ENCODE measurements at places on chromosomes 6 and 20. TPM values are rescaled to one million over a fixed set of nuclear protein-coding genes. Genes with fewer than 3 reads are reported as not detected.

The AHI1 gene
- total RNA-seq, result 21.5 TPM

The DACT2 gene
- total RNA-seq, result 0.15 TPM

The SLC24A3 gene
- total RNA-seq, result not detected

The GSTA1 gene
- not detected for total RNA-seq

The BACH2 gene
- total RNA-seq, result 30.3 TPM

The RCAN2 gene
- 3.1 TPM for total RNA-seq

The TGM3 gene
- total RNA-seq, result not detected

The TXLNB gene
- 0.90 TPM for total RNA-seq

DNA sequence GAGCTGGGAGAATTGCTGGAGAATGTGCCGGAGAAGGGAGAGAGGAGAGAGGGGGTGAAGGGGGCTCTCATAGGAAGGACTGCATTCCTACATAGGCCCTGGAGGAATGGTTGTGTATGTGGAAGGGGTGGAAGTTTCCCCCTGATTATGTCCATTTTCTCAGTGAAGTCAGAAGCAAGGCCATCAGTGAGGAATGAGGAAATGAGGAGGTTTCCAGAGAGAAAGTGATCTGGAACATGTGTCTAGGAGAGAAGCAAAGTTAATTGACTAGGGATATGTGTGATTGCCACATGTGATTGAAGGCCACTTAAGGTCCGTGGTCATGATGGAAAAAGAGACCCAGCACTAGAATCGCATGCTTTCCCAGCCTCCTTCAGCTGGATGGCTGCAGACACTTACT, 42.3 kb downstream of the TBPL1 start:
- no peaks in the 10 kb centered on the region for H3K4me1 ChIP-seq
- H3K27ac ChIP-seq, result no peak overlapping the region
- no peaks in the 10 kb centered on the region for H3K36me3 ChIP-seq
- H3K27me3 ChIP-seq, result peaks cover 2% of the 10 kb centered on the region
- DNase-seq, result no peak

DNA sequence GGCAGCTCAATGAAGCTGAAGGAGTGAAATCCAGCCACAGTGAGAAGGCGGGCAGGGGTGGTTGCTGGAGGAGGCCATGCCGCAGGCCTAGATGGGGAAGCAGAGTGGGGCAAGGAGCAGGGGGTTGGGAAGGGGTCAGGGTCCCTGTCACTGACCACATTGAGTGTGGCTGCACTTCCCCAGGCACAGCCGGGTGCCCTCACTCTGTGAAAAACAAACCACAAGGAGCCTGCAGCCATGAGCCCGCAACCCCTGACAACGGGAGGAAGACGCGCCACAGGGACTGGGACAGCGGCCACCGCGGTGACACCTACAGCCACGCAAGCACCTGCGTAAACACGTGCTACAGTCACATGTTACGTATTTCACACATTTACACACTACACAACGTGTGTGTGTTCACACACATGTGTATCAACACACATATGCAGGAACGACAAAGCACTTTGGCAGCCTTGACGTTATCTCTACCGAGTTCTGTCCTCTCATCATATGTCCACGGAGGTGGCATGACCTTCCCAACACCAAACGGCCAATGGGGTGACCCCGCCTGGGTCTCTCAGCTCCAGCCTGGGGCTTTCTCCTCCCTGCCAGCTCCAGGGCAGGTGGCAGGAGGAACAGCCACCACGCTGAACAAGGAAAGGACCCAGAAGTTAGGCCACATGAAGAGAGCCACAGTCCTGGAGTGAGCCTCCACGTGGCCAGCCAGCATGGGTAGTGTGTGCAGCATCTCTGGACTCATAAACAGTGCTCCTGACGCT, 137.6 kb upstream of the RPS6KA2 start:
- H3K4me3 ChIP-seq, result no peak overlapping the region

GRCh38 chr6:159828074-159828473, 28.0 kb downstream of the PNLDC1 start:
- H3K36me3 ChIP-seq, result no peaks in the 10 kb centered on the region
- DNase-seq, result no peak
- H3K4me3 ChIP-seq, result no peak overlapping the region
- peaks cover 2% of the 10 kb centered on the region for H3K4me1 ChIP-seq
- H3K27ac ChIP-seq, result no peak overlapping the region

- no peaks in the 10 kb centered on the region for H3K36me3 ChIP-seq
- H3K4me1 ChIP-seq, result no peaks in the 10 kb centered on the region
- no peak overlapping the region for H3K27ac ChIP-seq
- no peak for DNase-seq
- no peak overlapping the region for H3K4me3 ChIP-seq
Observed at GRCh38 chr6:167974640-167975344, 22.7 kb upstream of the KIF25 start.

DNA sequence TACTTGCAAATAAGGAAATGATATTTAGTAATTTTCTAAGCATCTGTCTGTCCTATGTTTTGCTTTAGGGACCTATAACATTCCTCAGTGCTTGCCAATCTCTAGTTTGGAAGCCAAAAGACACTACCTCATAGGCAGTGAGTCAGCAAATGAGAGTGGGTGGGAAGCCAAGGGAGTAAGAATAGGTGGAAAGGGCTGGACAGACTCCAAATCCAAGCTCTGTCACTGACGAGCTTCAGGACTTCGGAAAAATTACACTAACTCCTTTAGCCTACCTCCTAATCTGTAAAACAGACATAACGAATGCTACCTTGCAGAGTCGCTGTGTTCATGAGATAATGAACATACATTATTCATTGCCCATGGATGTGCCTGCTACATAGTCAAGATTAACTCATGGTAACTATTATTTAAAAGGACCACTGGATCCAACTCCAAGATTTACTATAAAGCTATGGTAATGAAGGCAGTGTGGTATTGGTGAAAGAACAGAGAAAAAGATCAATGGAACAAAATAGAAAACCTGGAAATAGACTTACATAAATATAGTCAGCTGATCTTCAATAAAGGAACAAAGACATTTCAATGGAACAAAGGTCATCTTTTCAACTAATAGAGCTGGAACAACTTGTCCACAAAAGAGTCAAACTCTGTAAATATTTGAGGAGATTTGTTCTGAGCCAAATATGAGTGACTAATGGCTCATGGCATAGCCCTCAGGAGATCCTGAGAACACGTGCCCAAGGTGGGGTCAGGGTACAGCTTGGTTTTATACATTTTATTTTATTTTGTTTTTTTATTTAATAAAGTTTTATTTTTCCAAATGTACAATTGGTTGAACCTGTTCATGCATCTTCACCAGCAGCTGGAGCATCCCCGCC, 64.1 kb downstream of the FAM50B start:
- H3K27me3 ChIP-seq, result peaks cover 35% of the 10 kb centered on the region
- no peak for DNase-seq
- no peak overlapping the region for H3K27ac ChIP-seq
- peaks cover 32% of the 10 kb centered on the region for H3K4me1 ChIP-seq
- no peaks in the 10 kb centered on the region for H3K36me3 ChIP-seq

GRCh38 chr6:44386929-44387345, 569 bp upstream of the CDC5L start:
- peaks cover 32% of the 10 kb centered on the region for H3K36me3 ChIP-seq
- peak overlapping the region; percentile 97 for H3K27ac ChIP-seq
- peak overlapping the region; percentile 99 for H3K4me3 ChIP-seq
- H3K27me3 ChIP-seq, result peaks cover 7% of the 10 kb centered on the region
- DNase-seq, result no peak

DNA sequence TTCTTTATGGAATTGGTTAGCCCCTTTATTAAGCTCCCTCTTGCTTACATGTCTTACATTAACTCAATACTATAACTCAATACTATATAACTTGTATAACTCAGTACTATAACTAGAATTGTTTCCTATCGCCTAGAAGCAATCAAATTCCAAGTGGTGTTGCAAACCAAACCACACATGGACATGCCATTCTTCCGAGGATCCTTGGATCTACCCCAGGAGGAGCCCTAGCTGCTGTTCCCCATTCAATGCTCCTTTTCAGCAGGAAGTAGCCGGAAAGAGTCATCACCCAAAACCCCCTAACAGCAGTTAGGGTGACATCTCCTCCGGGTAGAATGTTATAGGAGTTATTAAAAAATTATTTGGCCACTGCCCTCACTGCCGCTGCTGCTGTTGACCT, 40.5 kb downstream of the PLN start:
- H3K4me1 ChIP-seq, result no peaks in the 10 kb centered on the region
- no peak for DNase-seq
- no peak overlapping the region for H3K4me3 ChIP-seq
- H3K27me3 ChIP-seq, result no peaks in the 10 kb centered on the region
- H3K36me3 ChIP-seq, result peaks cover 13% of the 10 kb centered on the region
- no peak overlapping the region for H3K27ac ChIP-seq

GRCh38 chr20:37823296-37823980, 79.5 kb upstream of the VSTM2L start:
- no peak for DNase-seq
- no peak overlapping the region for H3K27ac ChIP-seq
- no peaks in the 10 kb centered on the region for H3K4me1 ChIP-seq
- H3K36me3 ChIP-seq, result peaks cover 4% of the 10 kb centered on the region
- H3K27me3 ChIP-seq, result no peaks in the 10 kb centered on the region

- no peak overlapping the region for H3K27ac ChIP-seq
- H3K4me3 ChIP-seq, result no peak overlapping the region
- no peaks in the 10 kb centered on the region for H3K36me3 ChIP-seq
- H3K27me3 ChIP-seq, result no peaks in the 10 kb centered on the region
- no peak for DNase-seq
Observed at GRCh38 chr6:79239536-79240168, 5.2 kb upstream of the HMGN3 start.

- H3K36me3 ChIP-seq, result no peaks in the 10 kb centered on the region
- no peak overlapping the region for H3K27ac ChIP-seq
- H3K4me1 ChIP-seq, result no peaks in the 10 kb centered on the region
- H3K27me3 ChIP-seq, result no peaks in the 10 kb centered on the region
- H3K4me3 ChIP-seq, result no peak overlapping the region
Observed at GRCh38 chr6:115765966-115766365, 294.7 kb downstream of the FRK start.

GRCh38 chr6:31041372-31041974, 31.2 kb downstream of the MUC22 start:
- peaks cover 27% of the 10 kb centered on the region for H3K27me3 ChIP-seq
- no peaks in the 10 kb centered on the region for H3K4me1 ChIP-seq
- H3K4me3 ChIP-seq, result no peak overlapping the region
- H3K36me3 ChIP-seq, result no peaks in the 10 kb centered on the region
- no peak overlapping the region for H3K27ac ChIP-seq

DNA sequence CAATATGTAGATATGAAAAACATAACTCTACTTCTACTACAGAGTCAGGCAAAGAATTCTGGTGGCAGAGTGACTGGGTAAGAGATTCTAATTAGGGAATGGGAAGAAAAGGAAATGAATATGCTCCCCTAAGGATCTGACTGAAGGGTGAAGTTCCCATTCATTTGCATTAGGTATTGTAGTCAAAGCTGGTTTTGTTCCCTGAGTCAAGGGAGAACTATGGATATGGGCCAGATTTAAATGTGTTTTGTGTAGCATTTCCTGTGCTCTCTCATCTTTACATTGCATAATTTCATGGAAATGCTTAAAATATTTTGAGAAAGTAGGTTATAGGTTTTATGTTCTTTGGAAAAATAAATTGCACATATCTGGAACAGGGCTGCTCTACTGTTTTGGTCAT, 299.7 kb downstream of the BTBD3 start:
- H3K36me3 ChIP-seq, result no peaks in the 10 kb centered on the region
- no peaks in the 10 kb centered on the region for H3K4me1 ChIP-seq
- DNase-seq, result no peak
- H3K27me3 ChIP-seq, result no peaks in the 10 kb centered on the region
- H3K27ac ChIP-seq, result no peak overlapping the region

DNA sequence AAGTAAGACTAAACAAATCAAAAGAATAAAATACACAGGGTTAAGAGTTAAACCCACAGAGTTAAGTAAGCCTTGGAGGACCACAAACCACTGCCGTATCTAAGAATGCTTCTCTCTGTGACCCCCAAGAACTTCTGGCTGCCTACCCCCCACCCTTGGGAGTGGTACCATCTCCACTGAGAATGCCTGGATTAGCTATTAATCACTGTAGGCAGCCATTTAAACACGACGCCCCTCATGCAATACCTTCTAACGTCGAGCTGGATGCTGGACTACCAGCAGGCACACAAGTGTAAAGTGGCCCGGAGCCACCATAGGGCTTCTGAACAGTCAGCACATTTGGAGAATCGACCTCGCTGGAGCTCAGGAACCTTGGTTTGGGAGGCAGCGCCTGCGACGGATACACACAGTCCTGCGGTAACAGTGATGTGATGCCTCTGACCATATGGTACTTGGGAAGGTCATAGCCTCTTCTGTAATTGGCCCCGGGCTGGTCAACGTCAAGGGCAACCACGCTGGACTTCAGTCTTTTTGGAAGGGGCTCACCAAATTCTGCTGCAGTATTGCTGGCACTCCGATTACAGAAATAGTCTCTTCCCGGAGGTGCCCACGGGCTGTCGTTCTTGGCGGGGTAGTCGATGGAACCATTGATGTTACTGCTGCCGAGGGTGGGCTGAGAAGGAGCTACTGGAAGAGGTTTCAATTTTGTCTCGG, 18.0 kb downstream of the ZNF217 start:
- H3K36me3 ChIP-seq, result peaks cover 88% of the 10 kb centered on the region
- no peaks in the 10 kb centered on the region for H3K27me3 ChIP-seq
- no peak overlapping the region for H3K4me3 ChIP-seq

GRCh38 chr6:168089186-168090063, 10.4 kb upstream of the FRMD1 start:
- no peaks in the 10 kb centered on the region for H3K4me1 ChIP-seq
- H3K27ac ChIP-seq, result no peak overlapping the region
- DNase-seq, result no peak
- no peaks in the 10 kb centered on the region for H3K36me3 ChIP-seq
- no peak overlapping the region for H3K4me3 ChIP-seq

DNA sequence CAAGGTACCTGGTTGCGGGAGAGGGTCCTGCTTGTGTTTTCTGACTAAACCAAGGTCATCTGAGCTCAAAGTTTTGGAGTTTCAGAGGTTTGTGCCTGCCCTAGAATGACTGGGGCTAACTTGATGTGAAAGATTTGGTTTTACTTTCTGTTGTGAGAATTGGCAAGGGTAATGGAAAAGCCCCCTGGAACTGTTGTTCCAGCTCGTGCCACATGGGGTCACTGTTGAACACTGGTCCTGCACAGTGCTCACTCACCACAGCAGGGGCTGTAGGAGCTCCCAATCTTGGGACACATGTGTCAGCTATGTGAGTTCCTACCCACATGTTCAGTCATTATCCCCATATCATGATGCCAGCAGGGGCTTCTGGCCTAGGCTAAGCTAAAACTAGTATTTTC, 6.5 kb downstream of the TGM6 start:
- no peak overlapping the region for H3K27ac ChIP-seq
- peaks cover 8% of the 10 kb centered on the region for H3K4me1 ChIP-seq
- peak; percentile 76 for DNase-seq
- H3K4me3 ChIP-seq, result peak overlapping the region; percentile 48
- H3K27me3 ChIP-seq, result peaks cover 4% of the 10 kb centered on the region

GRCh38 chr6:166592821-166593220, 6.3 kb upstream of the RAMACL start:
- no peak for DNase-seq
- H3K27me3 ChIP-seq, result no peaks in the 10 kb centered on the region
- H3K4me1 ChIP-seq, result peaks cover 12% of the 10 kb centered on the region
- no peak overlapping the region for H3K4me3 ChIP-seq
- H3K36me3 ChIP-seq, result no peaks in the 10 kb centered on the region
